ENCODE measurements at places on chromosomes 7 and 10.

DNA sequence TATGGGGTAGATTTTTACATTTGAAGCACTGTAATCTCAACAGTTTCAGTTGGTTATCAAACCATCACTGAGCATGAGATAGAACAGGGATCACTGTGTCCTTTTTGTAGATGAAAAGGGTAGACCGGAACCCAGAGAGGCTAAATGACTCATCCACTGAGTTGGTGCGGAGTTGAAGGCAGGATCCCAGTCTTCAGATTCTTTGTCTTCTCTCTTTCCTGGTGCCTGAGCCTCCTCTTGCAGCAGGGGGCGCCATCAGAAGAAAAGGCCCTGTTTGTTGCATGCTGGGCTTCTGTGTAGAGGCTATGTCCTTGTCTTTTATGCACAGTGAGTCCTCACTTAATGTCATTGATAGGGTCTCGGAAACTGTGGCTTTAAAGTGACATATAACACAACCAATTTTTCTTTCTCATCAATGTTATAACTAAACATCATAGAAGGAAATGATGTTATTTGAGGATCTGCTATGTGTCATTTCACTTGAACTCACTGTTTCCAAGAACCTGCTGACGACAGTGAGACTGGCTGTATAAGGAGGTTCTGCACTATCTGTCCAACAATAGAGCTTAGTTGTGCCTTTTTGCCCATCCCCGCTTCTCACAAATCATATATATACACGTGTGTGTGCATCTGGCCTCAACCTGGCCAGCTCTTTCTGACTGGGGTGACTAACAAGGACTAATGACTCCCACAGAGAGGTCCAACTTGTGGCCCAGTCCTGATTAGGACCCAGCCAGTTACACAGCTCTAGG, 14.3 kb downstream of the ZNF282 start:
- DNase-seq = peak; percentile 39

GRCh38 chr7:44973610-44974401, 5.0 kb downstream of the MYO1G start:
- peak; percentile 60 for DNase-seq

- no peak for DNase-seq
These were observed 315.6 kb downstream of the GRM8 start for GRCh38 chr7:126937171-126937570.

DNA sequence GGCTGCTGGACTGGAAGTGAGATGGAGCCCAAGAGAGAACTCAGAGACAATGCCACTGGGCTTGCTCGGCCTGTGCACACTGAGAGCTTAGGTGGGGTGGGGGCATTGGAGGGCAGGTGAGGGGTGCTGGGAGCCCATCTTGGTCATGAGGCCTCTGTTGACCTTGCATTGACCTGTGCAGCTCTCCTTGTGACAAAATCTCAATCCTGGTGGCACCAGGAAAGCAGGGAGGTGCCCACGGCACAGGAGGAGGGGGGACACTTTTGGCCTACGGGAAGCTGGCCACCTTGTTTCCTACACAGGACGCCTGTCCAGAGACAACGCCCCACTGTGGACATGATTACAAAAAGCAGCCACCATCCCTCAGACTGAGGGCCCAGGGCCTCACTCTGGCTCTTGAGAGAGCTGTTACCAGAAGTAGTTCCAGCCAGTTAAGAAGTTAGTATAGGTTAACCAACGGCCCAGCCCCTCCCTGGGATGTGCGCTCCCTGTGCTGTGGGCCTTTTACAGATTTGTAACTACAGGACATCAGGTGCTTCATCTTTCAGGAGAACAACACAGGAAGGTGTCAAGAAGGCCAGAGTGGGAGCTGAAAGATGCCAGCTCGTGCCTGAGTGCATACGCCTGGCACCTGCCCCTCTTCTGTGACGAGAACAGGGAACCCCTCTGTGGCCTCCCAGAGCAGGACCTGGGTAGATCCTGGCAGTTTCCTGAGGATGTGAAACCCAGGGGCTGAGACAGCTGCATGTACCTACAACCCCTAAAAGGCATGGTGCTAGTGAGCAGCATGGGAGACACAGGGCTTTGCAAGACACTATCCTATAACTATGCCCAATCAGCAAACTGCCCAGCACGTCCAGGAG, 10.3 kb downstream of the PKD1L1 start:
- no peak for DNase-seq

DNA sequence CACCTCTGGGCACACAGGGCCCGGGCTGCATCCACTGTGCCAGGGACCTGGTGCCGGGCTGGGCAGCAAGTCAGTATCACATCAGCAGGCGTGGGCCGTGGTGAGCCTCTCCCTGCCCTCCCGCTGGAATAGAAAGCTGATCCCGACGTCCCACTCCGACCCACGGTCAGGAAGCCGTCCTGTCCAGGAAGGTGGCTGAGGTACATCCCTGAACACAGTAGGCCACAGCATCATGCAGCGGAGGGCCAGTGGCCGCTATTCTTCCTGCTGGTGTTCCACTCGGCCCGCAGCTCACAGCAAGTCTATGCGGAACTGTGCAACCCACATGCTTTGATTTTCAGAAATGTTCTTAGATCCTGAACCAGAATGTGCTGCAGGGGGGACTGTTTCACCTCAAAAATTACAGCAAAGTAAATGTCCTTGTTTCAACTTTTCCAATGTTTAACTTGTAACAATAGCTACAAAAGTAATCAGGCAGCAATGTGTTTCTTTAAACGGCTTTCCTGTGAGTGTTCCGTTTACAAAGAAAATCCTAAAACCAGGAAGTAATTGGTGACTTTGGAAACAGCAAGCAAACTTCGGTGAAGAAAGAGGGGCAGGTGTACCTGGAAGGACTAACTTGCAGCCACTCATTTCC, 676 bp upstream of the GPR146 start:
- DNase-seq = no peak

DNA sequence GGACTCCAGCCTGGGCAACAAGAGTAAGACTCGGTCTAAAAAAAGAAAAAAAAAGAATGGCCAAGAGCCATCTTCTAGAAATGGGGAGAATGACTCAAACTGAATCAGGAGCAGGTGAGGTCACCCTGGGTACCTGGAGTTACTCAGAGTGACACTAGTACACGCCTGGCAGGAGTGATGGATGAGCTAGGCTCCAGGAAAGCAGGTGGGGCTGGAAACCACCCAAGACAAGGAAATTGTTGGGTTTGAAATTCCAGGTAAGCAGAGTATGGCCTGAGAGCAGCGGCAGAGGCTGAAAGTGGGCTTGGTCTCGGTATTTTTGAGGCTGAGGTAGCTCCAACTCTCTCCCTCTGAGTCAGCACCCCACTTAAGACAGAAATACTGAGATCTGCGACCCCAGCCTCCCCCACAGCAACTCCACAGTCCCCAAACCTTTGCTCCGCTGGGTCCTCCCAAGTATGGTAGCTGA, 18.5 kb downstream of the DDIT4 start:
- peak; percentile 22 for DNase-seq

- no peak for DNase-seq
These were observed 16.5 kb downstream of the DENND11 start for GRCh38 chr7:141685285-141686023.

GRCh38 chr10:113476191-113476590, 76.7 kb upstream of the HABP2 start:
- no peak for DNase-seq

GRCh38 chr10:75707080-75707840, 275.8 kb downstream of the LRMDA start:
- DNase-seq = no peak

DNA sequence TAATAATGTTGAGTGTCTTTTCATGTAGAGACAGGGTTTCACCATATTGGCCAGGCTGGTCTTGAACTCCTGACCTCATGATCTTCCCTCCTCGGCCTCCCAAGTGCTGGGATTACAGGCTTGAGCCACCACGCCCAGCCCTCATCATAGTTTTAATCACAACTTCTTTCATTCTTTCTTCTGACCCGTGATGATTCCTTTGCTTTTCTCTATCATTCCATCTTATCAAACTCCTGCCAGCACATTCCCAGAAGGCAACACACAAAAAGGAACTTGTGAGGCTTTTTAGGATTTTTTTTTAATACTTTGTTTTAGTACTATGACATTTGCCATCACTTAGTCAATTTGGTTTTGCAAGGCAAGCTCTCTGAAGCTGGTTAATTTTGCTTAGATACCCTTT, 77.5 kb upstream of the MEOX2 start:
- DNase-seq = no peak

DNA sequence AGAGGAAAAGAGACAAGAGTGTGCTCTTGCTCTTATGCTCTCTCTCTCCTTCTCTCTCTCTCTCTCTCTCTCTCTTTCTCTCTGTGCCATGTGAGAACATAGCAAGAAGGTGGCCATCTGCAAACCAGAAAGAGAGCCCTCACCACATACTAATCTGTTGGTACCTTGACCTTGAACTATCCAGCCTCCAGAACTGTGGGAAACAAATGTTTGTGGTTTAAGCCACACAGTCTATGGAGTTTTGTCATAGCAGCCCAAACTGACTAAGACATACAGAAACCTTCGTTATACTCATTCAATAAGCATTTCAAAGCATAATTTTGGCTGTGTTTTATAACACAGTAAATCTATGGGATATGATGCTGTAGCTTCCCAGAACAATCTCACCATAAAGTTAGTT, 56.4 kb upstream of the PLPP4 start:
- DNase-seq = no peak

DNA sequence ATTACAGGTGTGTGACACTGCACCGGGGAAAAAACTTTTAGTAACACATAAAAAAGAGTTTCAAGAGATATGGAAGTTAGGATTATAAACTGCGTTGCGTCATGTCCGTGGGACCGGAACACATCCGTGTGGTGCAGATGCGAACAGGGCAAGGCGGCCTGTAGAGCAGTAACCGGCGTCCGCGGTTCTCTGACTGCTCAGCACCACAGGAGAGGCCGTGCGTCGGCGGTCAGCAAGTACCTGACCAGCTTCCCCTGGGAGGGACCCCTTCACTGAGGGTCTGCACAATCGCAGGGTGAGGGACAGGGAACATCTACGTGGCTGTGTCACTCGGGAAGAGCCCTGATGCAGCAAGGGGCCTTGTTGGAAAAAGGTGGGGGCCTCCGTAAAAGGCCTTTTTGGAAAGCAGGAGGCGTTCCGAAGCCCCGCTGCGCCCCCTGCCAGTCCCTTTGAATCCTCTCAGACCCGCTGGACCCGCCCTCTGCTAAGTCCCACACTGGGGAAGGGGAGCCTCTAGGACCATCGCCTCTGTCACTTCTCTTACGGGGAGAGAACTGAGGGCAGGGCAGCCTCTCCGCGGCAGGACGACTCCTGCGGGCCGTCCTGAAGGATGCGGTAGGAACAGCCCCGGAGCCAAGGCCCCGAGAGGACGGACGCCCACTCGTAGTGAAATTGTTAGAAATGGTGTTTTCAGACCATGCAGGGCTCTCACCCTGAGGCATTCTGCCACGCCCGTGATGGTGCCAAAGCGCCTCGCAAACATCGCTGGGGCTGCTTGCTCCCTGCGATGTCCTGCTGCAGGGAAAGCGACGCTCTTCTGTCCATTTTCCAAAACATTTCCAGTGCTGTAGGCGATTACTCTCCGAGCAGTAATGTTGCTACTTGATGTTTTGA, 771.6 kb upstream of the COBL start:
- no peak for DNase-seq

GRCh38 chr10:5783300-5783699, 29.9 kb downstream of the GDI2 start:
- no peak for DNase-seq

DNA sequence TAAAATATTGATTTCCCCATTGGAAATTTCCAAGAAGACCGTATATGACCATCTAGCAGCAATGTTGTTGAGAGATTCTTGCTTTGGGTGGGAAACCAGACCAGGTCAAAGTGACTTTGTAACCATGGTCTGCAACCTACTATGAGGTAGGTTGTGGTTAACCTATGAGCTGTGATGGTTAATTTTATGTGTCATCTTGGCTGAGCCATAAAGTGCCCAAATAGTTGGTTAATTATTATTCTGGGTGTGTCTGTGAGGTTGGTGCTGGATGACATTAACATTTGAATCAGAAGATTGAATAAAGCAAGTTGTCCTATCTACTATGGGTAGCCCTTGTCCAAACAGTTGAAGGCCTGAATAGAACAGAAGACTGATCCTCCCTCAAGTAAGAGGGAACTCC, 18.3 kb upstream of the RALA start:
- no peak for DNase-seq

- no peak for DNase-seq
These were observed 6.1 kb upstream of the LAMB4 start for GRCh38 chr7:108136191-108136688.

GRCh38 chr7:35521941-35522340, 173.0 kb downstream of the HERPUD2 start:
- no peak for DNase-seq

DNA sequence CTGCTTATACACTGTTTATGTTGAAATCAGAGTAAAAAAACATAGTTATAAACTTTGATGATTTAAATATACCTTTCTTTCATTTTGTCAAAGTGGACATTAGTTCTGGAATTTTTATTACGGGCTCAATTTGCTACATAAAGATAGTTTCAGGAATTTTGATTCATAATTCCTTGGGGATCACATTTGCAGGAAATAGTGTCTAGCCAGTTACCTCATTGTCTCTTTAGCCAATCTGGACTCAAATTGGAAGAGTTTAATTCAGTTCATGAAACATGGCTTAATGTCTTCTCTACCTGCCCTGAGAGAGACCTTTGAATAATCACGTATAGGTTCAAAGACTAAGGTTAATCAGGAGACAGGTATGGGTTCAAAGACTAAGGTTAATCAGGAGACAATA, 262.6 kb downstream of the HGF start:
- no peak for DNase-seq

DNA sequence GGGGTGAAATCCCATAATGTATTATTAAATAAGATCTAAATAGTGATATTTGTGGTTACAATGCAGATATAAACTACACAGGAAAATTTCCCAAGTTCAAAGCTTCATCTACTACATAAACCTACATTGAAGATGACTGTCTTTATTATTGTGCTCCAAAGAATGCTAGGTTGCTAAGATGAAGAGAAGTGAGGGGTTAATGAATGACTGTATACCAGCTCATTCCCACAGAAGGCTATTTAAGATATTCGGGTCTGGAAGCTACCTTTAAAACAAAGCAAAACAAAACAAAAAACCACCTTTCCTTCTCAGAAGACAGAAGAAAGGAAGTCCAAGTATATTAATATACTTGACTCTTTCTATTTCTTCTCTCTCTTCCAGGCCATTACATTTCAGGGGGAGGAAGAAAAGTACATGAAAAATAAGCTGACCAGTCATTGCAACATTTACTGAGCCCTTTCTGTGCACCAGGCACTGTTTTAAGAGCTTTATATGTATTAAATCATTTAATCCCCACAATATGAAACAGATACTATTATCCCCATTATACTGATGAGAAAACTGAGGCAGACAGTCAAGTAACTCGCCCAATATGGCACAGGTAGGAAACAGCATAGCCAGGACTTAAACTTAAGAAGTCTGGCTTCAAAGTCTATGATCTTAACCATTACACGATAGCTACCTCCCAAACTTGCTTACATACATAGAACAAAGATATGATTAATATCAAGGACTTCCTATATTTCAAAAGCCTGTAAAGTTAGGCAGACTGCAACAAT, 48.1 kb downstream of the TNPO3 start:
- no peak for DNase-seq

- DNase-seq = no peak
These were observed 35.1 kb upstream of the PCGF5 start for GRCh38 chr10:91185239-91185875.

GRCh38 chr10:58517081-58517480, 4.4 kb downstream of the BICC1 start:
- no peak for DNase-seq

All from effector CD4-positive, alpha-beta T cell (primary cell).